ENCODE measurements at places on chromosomes 3 and 15. TPM values are rescaled to one million over a fixed set of nuclear protein-coding genes. Genes with fewer than 3 reads are reported as not detected.

GRAMD1C gene
- 11.1 TPM for total RNA-seq

WDR93 gene
- 0.68 TPM for total RNA-seq

RLBP1 gene
- not detected for total RNA-seq

NDUFB4 gene
- 120 TPM for total RNA-seq

GP5 gene
- 0.21 TPM for total RNA-seq

CCDC13 gene
- total RNA-seq = 1.2 TPM

PPP1R14D gene
- not detected for total RNA-seq

NTRK3 gene
- 11.8 TPM for total RNA-seq

CFAP100 gene
- total RNA-seq = not detected

CASR gene
- 0.08 TPM for total RNA-seq

DUT gene
- 84.7 TPM for total RNA-seq

LMOD3 gene
- total RNA-seq = 0.13 TPM

C3orf49 gene
- total RNA-seq = not detected

APOD gene
- 60.0 TPM for total RNA-seq

ST3GAL6 gene
- 7.8 TPM for total RNA-seq

ACKR4 gene
- total RNA-seq = 10.4 TPM

PP2D1 gene
- not detected for total RNA-seq

ITGA11 gene
- total RNA-seq = 22.8 TPM

ATR gene
- 45.7 TPM for total RNA-seq

ZNF501 gene
- 6.3 TPM for total RNA-seq

ZIC4 gene
- total RNA-seq = not detected

ARID3B gene
- total RNA-seq = 5.6 TPM

TM4SF1 gene
- 58.1 TPM for total RNA-seq

C2CD4A gene
- 0.49 TPM for total RNA-seq

PLAAT1 gene
- 0.96 TPM for total RNA-seq

SLC7A14 gene
- total RNA-seq = not detected
